ENCODE measurements at places on chromosomes 11 and 22.

DNA sequence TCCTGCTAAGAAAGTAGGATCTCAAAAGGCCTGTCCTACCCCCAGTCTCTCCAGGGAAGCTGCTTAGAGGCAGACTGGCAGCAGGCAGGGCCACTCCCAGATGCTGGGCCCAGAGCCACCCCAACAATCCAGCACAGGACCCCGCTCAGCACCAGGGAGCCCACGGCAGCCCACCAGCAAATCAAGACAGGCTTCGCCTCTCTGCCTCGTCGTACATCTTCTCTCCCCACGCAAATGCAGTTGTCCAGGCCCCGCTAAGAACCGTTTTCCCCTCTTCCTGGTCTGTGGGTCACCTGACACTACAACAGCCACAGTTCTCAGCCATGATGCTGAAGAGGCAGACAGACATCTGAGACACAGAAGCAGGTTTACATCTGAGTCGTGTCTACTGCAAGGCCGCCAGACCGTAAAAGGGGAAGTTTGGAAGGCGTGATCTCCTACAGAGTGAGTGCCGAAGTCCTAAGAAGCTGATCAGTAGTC is 51.1 kb downstream of the IGSF9B start:
- DNase-seq, result no peak

DNA sequence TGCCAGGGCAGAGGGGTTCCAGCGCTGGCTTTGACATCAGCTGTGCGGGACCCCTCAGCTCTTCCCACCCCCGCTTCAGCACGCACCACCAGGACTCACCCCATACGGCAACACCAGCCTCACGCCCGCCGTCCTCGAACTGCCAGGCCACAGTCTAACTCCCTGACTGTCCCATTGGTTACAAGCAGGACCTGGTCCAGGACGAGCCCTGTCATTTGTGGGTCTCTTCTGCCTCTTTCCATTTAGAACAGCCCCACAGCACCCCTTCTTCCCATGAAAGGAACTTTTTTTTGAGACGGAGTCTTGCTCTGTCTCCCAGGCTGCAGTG is 81.7 kb downstream of the PHF21B start:
- DNase-seq, result no peak

- DNase-seq, result peak; percentile 31
These were observed 14.1 kb downstream of the DEAF1 start for GRCh38 chr11:680970-681369.

DNA sequence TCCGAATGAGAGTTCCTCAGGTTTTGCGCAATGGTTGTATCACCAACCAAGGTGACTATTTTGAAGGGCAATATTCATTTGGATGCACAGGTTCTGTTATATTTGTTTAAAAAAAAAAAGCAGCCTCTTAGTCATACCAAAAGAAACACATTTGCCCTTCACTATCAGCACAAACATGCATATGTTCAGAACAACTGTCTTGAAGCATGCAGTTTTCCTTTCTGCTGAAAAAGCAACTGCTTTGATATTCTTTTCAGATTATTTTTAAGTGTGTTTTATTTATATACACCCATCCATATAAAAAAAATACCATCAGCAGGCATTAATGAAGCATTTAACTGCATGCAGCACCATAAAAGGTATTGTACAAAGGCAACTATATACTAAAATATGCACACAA is 67.8 kb downstream of the RBFOX2 start:
- DNase-seq, result no peak

DNA sequence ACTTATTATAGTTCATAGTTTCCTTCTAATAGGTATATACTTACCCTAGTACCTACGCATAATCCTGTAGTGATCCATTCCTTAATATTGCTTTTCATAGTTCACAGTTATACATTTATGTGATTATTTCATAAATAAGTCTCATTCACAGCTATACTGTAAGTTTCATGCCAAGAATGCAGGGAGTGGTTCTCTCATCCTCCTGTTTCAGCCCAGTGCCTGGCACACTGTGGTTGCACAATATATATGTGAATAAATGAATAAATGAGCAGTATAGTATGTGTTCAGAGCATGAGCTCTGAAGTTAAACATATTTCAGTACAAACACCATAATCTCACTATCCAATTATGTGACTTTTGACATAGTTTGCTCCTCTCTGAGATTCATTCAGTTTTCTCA is 115.8 kb downstream of the MAML2 start:
- no peak for DNase-seq

DNA sequence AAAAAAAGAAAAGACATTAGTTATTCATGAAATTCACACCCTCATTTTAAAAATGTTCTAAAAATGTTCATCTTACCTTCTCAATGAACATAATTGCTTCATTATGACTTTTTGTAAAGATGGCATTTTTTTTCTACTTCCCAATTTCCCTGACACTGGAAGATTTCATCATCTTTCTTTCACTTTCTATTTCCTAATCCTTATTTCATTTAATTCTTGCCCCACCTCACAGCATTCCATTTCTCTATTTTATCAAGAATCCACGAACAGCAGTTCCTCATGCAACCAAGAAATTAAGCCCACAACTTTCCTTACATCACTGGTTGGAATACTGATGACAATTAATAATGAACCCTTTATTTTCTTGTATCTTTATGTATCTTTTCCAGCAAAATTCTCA is 1.9 kb downstream of the PATL1 start:
- DNase-seq, result no peak

DNA sequence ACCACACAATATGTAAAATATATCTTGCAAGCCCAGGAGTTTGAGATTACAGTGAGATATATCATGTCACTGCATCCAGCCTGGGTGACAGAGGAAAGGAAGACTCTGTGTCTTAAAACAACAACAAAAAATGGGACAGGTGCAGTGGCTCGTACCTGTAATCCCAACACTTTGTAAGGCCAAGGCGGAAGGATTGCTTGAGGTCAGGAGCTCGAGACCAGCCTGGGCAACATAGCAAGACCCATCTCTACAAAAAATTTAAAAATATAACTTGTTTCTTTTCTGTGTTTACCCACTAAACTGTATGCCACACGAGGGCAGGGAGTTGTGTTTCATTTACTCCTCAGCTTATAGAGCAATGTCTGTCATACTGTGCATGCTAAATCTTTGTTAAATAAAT is 3.1 kb downstream of the ZNF280A start:
- no peak for DNase-seq

DNA sequence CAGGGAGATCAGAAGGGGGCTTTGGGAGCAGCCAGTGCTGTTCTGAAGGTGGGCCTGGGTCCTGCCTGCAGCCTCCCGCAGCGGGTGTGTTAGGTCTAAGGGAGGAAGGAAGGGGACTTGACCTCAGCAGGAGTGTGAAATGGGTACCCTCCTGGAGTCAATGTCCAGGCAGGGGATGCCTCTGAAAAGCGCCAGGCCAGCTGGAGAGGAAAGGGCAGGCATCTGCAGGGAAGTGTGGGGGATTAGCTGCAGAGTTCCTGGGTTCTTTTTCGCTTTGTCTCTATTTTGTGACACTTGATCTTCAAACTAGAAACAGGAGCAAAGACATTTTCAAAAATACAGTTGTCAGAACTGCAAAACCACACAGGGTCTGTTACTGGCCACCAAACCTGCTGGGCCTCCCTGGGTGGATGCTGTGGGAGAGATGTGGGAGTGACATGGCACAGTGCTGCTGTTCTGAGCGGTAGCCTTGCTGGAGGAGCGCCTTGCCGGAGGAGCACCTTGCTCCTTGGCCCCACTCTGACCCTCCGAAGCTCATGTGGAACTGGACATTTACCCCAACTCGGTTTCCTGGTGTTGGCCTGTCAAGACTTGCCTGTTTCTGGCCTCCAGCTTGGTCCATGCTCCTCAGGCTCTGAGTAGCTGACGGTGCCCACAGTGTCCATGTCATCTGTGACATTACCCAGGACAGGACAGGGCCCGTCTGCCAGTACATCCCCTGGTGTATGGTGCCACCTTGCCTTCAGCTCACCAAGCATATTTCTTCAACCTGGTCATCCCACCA is 25.9 kb downstream of the MED15 start:
- DNase-seq, result no peak

- no peak for DNase-seq
These were observed 385 bp downstream of the TST start for GRCh38 chr22:37018815-37019308.

GRCh38 chr11:4184163-4184916 is 89.7 kb downstream of the RRM1 start:
- DNase-seq, result no peak

- DNase-seq, result no peak
These were observed 47.8 kb upstream of the SHANK2 start for GRCh38 chr11:71300187-71300586.

DNA sequence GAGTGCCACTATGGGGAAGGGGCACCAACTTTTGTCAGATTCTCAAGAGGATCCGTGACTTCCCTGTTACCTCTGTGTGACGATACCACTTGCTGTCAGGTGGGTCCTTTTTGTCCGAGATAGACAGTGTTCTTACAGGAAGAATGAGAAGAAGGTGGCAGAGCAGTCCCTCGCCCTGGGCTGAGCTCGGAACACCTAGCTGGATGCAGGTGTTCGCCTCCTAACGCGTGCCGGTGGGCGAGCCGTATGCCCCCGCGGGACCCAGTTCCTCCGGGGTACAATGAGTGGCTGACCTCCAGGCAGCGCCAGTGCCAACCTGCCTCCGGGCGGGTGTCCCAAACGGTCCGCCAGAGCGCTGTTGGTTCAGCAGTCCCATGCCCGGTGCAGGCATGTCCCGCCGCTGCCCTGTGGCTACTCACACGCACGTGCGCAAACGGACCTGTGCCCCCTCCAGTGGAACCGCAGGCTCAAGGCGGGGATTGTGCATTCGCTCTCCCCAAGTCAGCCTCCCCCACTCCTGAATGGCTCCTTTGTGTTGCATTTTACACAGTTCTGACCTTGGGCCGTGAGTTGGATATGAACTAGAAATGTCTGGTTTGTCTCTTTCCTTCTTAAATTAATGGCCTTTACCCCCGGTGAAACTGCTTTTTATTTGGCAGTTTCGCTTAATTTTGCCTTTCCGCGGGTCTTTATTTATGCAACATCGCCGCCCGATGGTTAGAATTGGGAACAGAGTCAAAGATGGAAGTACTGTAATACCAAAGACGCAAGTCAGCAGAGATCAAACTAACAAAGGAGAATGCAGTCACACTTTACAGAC is 1.1 kb upstream of the ABTB2 start:
- peak; percentile 43 for DNase-seq

DNA sequence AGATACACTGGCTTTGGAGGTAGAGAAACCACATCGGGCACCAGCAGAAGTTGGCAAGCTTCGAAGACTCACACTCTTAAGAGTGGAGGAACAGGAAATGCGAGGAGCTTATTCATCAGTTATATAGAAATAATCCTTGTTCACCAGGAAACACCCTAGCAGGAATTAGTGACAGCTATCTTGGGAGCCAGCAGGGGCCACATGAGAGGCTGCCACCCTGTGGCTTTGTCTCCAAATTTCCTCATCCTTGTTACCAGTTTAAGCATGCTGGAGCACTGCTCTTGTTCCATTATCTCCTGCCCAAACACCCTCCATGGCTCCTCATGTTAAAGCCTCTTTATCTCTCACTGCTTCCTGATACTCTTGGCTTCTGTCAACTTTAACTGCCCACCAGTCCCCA is 131.0 kb downstream of the PLEKHA7 start:
- no peak for DNase-seq

- no peak for DNase-seq
These were observed 842 bp downstream of the HEPACAM start for GRCh38 chr11:124934862-124935547.

DNA sequence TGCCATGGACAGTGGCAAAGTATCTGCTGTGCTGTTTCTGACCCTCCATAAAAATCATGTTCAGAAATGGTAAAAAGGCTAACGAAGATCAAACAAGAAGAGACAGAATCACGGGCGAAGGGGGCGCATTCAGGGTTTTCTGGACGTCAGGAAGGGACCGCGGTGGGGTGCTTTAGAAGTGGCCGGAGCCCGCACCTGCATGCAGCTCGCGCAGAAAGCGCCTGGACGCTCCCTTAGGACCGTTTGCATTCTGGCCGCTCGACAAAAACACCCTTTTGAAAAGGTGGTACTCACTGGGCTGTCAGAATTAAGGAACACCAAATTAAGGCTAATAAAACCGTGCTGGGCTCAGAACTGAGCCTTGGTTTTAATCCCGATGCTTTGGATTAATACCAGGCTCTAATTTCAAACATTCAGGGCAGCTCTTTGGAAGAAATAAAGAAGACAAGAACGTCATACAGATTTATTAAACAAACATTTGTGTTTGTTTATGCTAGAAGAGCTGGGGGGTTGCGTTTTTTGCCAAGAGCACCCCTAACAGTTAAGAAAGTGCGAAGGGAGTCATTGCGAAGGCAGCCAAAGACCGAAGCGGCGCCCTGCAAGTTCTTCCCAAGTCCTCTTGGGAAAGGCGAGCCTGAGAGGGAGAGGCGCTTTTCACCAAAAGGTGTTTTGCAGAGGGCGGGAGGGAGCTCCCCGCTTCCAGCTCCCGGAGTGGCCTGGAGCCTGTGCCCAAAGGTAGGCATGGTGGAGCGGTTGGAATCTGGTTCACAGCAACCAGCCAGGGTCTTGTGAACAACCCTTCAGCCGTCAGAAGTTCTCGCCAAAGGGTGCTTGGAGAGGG is 47.7 kb upstream of the DBX1 start:
- DNase-seq, result no peak

- DNase-seq, result no peak
These were observed 114.4 kb downstream of the BARX2 start for GRCh38 chr11:129490004-129490403.

DNA sequence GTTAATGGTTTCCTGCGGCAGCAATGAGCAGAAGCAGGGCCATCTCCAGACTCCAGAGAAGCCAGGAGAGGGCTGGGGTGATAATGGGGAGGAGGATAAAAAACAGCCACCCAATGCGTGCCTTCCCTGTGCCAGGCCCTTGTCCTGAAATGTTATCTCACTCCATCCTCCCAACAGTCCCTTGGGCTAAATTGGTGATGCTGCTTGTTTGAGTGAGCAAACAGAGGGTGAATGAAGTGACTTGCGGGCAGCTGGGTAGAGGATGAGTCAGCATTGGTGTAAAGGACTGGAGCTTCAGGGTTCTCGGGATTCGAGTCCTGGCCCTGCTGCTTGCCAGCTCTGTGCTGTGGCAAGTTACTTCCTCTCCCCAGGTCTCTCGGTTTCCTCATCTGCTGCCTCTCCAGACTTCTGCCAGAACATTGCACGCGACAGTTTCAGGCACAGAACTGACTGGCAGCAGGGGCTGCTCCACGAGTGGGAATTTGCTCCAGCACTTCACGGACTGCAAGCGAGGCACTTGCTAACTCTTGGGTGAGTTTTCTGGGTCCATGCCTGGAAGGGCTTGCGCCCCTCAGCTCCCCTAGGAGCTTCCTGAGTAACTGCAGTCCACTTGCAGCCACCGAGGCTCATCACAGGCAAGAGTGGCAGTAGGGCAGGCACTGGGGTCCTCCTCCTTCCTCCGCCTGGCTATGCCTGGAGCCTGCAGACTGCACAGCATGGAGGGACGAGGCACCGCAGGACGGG is at the start of gene P2RY6:
P2RY6 (plus strand) TSS at position 403 of the 744 bp plus-strand sequence. CDS start 24,181 bp downstream, outside the sequence.
- DNase-seq, result no peak

Measured in stimulated activated CD8-positive, alpha-beta memory T cell treated with anti-CD3 and anti-CD28 coated beads, Interleukin-15, amount 100 ng/mL, for 48 hours (primary cell).